ENCODE measurements at places on chromosomes 1 and 21.
A peak's percentile ranks its signal among the peaks of the same experiment; 100 is the strongest.

DNA sequence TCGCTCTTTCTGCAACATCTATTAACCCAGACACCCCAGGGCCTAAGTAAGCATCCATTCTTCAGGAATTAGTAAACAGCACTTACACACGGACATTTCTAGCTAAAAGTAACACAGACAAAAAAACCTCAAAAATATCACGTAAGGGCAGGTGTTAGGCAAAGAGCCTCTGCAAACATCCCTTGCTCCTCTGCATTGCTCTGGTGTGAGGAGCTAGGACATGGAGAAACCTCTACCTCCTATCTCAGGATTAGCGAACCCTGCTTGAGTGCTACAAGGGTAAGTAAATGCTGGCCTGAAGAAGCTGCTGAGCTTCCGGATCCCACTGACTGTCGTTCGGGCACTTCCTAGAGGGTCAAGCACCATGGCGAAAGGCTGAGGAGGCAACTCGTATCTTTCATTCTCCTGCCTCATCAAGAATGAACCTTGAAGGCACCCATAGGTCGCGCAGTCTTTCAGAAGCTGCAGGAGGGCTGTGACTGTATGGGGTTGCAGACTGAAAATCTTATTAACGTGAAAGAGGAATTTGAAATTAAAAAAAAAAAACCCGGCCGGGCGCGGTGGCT is 2.1 kb downstream of the PTGER3 start:
- no peak for DNase-seq

GRCh38 chr1:68183895-68184294 is 48.4 kb downstream of the WLS start:
- no peak for DNase-seq

- DNase-seq: no peak
Observed at GRCh38 chr1:170214117-170215032, 68.6 kb downstream of the NTMT2 start.

DNA sequence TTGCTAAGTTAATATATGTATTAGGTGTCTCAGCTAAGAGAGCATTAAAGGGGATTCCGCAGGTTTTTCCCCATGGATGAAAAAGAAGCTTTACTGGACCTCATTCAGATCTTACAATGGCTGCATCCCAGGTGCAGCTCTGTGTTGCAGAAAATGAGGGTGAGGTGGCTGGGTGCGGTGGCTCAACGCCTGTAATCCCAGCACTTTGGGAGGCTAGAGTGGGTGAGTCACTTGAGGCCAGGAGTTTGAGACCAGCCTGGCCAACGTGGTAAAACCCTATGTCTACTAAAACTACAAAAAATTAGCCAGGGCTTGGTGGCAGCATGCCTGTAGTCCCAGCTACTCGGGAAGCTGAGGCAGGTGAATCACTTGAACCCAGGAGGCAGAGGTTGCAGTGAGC is 58.5 kb upstream of the MORC3 start:
- DNase-seq: no peak

DNA sequence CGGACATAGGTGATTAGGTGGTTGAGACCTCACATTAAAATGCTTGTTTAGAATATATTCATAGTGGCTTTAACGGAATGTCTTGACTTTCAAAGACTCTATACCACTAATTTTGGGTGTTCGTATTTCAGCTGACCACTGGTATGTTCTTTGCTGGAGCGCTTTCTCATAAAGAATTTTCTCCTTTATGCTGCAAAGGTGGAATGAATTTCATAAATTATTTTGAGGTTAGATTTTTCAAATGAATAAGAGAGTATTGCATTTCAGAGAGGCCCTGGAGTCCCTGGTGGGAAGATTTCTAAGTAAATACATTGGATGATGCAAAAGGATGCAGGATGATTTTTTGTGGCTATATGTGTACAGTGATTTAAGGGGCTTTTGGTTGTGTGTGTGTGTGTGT is 55.8 kb downstream of the HUNK start:
- no peak for DNase-seq

DNA sequence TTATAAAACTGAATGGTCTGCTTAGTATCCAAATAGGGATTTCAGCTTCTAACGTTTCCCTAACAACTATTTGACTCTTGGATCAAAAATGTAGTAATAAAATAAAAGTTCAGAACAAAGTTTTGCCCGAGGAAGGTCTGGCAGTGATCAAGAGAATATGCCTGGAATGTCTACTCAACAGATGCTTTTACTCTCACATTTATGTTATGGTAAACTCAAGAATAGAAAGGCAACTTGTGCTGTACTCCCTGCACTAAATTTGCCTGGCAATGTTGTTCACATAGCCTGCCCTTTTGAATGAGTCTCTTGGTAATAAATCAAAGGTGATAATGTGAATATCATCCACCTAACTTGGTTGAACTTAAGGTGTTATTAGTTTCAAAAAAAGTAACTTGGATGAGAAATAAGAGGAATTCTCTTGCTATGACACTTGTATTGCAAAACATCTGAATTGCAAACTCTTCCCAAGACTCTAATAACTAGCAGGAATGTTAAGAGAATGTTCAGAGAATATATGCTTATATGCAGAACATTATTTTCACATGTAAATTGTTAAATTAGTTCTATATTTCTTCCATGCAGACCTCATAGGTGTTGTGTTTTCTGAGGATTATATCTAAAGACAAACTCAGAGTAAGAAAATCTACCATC is 215.8 kb downstream of the COL24A1 start:
- no peak for DNase-seq

DNA sequence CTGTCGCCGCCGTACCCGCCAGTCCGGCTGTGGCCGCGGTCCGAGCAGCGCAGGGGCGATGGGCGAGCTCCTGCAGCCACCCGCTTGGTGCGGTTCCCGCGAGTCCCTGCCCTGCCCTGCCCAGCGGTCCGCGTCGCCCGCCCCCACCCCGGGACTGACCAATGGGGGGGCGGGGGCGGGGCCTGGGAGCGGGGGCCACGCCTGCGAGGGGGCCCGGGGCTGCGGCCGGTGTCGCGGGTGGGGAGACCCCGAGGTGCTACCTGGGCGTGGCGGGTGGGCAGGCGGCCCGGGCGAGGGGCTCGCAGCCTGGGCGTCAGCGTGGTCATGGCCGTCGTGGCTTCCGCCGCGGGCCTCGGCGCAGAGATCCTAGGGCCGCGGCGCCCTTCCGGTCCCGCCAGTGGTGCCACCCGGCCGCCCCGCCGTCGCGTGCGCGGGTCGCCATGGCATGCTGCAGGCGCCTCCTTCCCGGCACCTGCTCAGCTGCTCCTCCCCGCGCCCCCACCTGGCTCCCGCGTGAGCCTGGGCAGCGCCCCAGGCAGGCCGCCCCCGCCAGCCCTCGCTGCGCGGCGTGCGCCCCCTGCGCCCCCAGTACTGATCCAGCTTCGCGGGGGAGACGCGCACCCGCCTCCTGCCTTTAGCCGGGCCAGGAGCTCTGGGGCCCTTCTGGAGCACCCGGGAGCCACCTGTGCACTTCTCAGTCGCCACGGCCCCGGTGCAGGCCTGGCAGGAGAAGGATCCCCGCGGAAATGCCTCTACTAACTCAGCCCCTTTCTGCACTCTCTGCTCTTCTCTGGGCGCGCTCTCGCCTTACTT is at the start of gene BMP8B:
Gene BMP8B (minus strand): TSS at position 108 of the 813 bp plus-strand sequence. CDS start 380 bp downstream, outside the sequence.
- DNase-seq: peak; percentile 49

DNA sequence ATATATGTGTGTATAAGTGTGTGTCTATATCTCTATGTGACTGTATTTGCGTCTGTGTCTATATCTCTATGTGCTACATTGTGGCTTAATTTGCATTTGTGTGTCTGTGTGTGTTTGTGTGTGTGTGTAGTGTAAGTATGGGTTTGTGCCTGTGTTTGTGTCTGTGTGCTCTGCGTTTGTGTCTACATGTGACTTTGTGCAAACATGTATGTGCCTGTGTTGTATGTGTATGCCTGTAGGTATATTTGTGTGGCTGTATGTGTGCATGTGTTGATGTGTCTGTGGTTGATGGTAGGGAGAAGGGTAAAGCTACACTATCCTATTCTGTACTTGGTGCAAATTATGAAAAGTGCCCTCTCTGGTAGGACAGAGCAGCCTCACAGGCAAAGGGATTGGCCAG is 7.3 kb upstream of the FGGY start:
- DNase-seq: no peak

GRCh38 chr1:153773096-153773921 is 1.9 kb upstream of the SLC27A3 start:
- DNase-seq: no peak

All from activated T-cell treated with anti-CD3 and anti-CD28 coated beads for 48 hours (primary cell).